ENCODE measurements at places on chromosomes 7 and 10. TPM values are rescaled to one million over a fixed set of nuclear protein-coding genes. Genes with fewer than 3 reads are reported as not detected.

Gene HGF
- 3.4 TPM for total RNA-seq

Gene TDRD1
- total RNA-seq = under 0.01 TPM

Gene STAM
- 12.9 TPM for total RNA-seq

Gene DRGX
- total RNA-seq = not detected

Gene CYP2C18
- total RNA-seq = not detected

Gene CDH23
- total RNA-seq = under 0.01 TPM

Gene CCDC172
- not detected for total RNA-seq

Gene AOAH
- total RNA-seq = not detected

Gene SLC39A12
- total RNA-seq = under 0.01 TPM

Gene NRCAM
- 16.0 TPM for total RNA-seq

Gene ADAMTS14
- 0.05 TPM for total RNA-seq

Gene ASIC3
- total RNA-seq = not detected

Gene VAX1
- not detected for total RNA-seq

Gene GPR158
- total RNA-seq = not detected

Gene ACSM6
- not detected for total RNA-seq

Gene RELN
- 787 TPM for total RNA-seq

Data from dermis blood vessel endothelial cell (primary cell).